ENCODE measurements at places on chromosomes 7 and 10.

- DNase-seq = no peak
Measured at GRCh38 chr7:40211276-40212003, 76.6 kb downstream of the SUGCT start.

DNA sequence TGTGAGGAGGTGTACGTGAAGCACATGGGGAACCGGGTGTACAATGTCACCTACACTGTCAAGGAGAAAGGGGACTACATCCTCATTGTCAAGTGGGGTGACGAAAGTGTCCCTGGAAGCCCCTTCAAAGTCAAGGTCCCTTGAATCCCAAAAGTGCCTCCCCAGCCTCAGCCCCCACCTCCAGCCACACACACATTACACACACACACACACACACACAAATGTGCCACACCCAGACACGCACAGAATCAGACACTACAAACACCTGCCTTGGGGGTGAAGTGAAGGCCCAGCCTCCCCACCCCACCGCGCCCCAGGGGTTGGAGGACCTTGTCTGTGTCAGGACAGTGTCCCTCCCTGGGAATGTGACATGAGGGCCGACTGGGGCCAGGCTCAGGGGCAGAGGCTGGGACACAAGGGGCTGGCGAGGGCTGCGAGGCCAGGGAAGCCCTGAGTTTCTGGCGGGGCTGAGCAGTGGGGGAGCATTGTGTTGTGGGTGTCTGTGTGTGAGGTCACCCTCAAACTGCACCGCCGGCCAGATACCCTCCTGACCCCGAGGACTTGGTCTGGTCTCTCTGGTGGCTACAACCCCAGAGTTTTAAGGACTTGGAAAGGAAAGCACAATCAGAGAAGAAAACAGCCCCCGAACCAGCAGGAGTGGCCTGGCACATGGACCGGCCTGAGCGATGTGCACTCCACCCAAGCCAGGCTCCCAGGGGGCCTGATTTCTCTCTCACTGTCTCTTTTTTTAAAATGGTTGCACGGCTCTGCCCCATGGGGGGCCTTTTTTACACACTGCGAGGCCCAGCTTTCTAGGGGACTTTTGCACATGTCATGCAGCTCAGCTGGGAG lies 4.0 kb upstream of the ATP6V1F start:
- DNase-seq = no peak

GRCh38 chr10:77493239-77493806 lies 144.3 kb downstream of the KCNMA1 start:
- no peak for DNase-seq

DNA sequence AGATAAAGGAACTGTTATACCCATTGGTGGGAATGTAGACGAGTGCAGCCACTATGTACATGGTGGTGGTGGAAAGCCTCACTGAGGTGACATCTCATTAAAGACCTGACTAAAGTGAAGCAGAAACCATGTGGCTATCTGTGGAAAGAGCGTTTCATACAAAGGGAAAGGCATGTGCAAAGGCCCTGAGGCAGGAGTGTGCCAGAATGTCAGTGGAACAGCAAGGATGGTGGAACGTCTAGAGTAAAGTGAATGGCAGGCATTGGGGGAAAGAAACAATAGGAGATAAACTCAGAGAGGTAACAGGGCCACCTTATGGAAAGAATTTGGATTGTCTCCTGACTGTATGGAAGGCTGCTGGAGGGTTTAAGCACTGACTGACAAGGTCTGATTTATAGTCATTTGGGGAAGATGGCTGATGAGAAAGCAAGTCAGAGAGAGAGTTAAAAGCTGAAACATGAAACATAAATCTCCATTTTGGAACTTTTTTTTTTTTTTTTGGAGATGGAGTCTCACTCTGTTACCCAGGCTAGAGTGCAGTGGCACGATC lies 245.7 kb downstream of the STK31 start:
- no peak for DNase-seq

- no peak for DNase-seq
Measured at GRCh38 chr10:115831016-115831415, 442.0 kb downstream of the GFRA1 start.

DNA sequence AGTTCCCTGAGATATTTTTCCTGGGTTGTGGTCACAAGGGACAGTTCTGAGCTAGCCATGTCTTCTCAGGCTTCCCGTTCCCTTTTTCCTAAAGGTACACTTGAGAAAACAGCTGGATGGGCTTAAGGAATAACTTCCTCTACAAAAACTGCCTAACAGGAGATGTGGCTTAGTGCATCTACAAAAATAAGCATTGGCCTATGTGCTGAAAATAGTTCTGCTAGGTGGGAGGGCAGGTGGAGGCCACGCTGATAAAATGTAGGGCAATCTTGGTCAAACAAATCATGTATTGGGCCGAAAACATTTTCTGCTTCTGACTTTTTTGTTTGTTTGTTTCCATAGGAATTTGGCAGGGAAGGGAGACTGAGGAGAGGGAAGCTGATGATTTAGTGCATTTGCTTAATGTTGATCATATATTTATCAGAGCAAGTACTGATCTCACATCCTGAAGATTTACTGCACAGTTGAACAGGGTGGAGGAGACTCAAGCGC lies 409.4 kb upstream of the FZD8 start:
- DNase-seq = no peak

- no peak for DNase-seq
Measured at GRCh38 chr7:80916770-80917741, 1.8 kb downstream of the SEMA3C start.
